ENCODE measurements at places on chromosomes 6 and 20.
A peak's percentile ranks its signal among the peaks of the same experiment; 100 is the strongest.

DNA sequence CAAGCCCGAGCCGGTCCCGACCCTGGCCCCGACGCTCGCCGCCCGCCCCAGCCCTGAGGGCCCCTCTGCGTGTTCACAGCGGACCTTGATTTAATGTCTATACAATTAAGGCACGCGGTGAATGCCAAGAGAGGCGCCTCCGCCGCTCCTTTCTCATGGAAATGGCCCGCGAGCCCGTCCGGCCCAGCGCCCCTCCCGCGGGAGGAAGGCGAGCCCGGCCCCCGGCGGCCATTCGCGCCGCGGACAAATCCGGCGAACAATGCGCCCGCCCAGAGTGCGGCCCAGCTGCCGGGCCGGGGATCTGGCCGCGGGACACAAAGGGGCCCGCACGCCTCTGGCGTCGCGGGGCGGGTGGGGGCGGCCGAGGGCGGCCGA lies 37.5 kb downstream of the YTHDF1 start:
- no peak for DNase-seq

GRCh38 chr6:73452107-73452461 lies at the start of gene CGAS:
TSS of gene CGAS (minus strand) at chr6:73452297. CDS start at chr6:73452181, 116 bp downstream.
- DNase-seq: peak; percentile 69

GRCh38 chr6:138487102-138487604 lies 12.1 kb downstream of the NHSL1 start:
- no peak for DNase-seq

GRCh38 chr6:28615955-28616747 lies 90.5 kb downstream of the GPX5 start:
- no peak for DNase-seq

DNA sequence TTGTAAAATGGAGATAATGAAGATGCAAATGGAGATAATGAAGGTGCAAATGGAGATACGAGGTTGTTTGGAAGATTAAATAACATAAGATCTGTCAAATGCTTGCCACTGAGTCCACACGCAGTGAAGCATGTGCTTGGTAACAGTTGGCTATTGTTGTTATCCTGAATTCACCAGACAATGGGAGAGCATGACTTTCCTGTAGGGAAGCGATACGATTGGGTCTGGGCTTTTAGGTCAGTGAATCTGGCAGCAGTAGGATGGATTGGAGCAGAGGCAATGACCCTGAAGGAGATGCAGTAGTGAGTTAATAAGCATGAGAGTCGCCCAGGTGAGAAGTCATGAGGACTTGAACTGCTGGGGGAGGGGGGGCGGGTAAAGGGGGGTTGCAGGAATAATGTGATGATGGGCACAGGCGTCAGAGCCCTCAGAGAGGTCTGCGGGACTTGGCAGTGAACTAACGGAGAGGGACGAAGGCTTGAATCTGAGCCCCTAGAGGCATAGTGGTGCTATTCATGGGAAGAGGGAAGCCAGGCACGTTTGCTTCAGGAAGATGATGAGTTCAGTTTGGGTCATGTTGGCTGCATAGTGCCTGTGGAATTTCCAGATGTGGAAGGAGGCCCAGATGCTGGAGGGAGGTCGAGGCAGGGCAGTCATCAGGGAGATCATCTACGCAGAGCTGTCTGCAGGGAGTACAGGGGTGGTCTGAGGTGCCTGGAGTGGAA lies 55.4 kb downstream of the ZDHHC14 start:
- DNase-seq: no peak

DNA sequence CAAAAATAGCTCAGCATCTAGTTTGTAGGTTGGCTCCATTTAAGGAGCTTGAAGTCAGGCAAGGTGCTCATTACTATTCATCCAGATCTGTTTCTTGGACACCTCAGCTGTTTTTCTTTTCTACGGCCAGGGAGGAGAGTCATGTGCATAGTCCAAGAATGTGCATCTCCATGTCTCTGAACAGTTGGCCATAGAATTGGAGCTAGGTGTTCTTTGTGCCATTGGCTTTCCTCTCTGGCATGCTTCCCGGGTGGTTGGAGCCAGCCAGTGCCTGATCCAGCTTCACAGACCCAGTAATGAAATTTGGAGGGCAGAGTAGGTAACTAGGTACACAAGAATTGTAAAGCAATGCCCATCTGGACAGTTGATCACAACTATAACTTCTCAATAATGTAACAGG lies 21.6 kb downstream of the EYA4 start:
- DNase-seq: no peak

DNA sequence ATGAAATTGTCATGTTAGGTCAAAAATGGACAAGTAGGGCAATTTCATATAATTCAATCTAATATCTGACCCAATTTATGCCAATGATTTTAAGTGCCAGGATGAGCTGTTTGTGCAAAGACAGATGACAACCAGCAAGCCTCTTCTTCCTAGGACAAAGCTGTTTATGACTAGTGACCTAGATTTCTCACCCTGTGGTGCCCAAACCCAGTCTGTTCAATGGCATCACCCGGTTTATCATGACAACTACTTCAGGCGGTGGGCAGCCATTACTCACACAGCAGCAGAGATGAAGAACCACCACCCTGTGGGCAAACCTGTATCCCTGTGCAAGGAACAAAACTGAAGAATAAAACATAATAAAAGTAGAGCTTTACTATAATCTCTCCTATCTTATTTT lies 59.0 kb downstream of the MAP7 start:
- no peak for DNase-seq

GRCh38 chr6:44411141-44411540 lies 23.6 kb downstream of the CDC5L start:
- DNase-seq: no peak

DNA sequence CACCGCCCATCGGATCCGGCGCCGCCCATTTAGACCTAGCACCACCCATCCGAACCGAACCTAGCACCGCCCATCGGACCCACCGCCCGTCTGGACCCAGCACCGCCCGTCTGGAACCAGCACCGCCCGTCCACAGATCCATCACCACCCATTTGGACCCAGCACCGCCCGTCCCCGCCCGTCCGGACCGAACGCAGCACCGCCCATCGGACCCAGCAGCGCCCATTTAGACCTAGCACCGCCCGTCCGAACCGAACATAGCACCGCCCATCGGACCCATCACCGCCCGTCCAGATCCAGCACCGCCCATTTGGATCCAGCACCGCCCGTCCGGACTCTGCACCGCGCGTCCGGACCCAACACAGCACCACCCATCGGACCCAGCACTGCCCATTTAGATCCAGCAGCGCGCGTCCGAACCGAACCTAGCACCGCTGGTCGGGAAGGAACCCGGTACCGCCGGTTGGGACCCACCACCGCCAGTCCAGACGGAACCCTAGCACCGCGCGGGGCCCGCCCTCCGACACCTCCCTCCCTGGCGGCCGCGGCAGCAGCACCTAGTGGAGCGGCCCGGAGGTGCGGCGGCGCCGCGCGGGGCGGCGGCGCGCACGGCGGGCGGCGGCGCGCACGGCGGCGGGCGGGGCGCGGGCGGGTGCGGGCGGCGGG lies 348 bp upstream of the AFDN start:
- peak; percentile 53 for DNase-seq

- DNase-seq: no peak
Measured at GRCh38 chr6:148166339-148166968, 176.2 kb upstream of the SASH1 start.

DNA sequence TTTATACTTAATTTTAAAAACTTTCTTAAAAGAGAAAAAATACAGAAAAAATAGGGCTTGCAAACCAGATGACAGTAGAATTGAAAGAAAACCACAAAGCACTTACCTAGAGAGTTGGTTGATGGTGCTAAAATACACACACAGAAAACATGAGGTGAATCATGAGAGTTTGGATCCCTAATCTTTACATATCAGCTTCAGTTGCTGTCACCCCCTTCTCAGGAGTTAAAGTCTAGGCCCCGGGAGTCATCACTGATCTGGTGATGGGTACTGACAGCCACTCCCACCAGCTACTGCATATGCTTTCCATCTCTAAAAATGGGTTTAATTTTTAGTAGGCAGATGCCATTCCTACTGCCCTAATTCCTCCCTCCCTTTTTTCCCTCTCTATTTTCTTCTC lies 16.7 kb downstream of the TSBP1 start:
- no peak for DNase-seq

GRCh38 chr6:1620504-1621069 lies 10.9 kb downstream of the FOXC1 start:
- no peak for DNase-seq

DNA sequence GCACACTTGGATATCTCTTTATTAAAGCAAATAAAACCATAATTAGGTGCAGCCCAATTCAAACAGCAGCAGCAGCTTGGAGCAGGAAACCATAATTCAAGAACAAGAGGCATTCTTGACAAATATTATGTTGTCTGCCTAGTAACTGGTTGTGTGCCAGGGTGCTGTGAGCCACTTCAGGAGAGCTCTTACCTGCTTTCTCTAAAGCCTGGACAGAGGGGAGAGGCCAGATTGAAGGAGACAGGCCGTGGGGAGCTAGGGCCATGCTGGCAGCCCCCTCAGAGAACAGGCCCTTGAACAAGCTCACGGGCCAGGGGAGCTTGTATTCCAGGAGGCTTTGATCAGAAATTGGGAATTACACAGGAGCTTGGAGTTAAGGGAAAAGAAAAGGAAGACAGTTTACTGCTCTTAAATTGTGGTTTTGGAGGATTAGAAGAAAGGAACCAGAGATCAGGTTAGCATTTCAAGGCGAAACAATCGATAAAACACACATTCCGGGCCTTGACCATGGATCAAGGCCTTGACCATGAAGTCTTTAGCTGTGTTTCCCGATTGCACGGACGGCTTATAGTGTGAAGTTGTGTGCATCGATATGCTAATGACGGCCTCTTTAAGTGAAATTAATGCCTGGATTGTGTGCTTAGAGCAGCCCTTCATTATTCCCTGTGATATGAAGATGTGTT lies 69.8 kb upstream of the NKX2-2 start:
- DNase-seq: no peak

DNA sequence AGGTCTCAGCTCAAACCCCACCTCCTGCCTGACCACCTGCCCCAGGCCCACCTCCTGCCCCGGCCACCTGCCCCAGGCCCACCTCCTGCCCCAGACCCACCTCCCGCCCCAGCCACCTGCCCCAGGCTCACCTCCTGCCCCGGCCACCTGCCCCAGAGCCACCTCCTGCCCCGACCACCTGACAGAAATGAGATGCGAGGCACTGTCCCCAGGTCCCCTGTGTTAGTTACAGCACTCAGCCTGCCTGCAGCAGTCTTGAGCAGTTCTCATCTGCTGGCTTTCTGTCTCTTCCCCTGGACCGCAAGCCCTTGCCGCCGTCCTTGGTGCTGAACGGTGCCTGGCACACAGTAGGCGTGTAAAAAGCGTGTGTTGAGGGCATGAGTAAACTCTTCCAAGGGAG lies 79.5 kb downstream of the CDH4 start:
- no peak for DNase-seq

DNA sequence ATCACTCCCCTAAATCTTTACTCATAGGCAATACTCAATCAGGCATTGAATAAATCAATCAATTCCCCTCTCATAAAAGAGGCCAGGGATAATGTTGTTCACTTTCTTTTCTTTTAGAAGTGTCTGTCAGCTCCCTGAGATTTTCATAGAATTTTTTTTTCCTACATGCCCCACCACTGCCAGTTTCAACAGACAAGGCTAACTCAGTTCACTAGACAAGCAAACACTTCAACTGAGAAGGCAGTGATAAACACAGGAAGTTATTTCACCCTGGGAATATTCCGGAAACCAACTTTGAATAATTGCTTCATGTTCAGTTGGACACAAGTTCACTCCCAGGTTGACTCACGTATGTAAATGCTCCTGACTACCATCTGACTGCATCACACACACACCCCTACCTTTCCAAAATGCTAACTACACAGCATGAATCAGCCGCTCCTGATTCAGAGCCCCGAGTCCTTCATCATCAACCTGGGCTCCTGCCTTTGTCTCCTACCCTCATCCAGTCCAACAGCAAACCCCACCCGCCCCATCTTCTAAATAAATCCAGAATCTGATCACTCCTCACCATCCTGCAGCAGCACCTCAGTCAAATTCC lies 143.9 kb downstream of the BCAS1 start:
- DNase-seq: no peak

DNA sequence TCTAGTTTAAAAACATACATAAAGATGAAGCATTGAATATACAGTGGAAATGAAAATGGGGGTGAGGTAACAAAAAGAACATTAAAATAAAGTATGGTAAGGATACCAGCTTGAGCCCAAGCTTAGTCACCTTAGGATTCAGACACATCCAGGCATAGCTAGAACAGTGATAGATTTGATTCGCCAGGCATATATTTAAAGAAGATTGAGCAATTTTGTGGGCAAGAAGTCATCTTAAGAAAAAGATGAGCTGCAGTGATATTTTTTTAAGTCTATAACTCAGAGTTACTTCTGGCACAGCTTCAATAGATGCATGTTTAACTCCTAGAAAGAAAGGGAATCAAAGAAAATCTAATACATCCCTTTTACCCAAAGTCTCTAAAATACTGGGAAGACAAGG lies 97.9 kb downstream of the BMP5 start:
- no peak for DNase-seq

DNA sequence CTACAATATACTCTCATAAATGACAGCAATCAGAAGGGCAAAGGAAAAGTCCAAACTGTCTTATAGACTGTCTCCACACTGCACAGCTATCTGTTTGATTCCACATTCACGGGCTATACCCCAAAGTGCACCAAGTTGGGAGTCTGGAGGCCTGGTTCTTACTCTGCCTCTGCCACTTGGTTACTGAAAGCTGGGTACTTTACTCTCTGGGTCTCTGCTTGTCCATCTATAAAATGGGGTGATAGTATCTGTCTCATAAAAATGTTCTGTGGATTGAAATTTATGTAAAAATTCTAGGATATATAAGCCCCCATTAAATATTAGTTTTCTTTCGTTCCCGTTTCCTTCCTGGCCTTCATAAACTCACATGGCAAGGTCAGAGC lies 86.5 kb downstream of the CD164 start:
- no peak for DNase-seq

DNA sequence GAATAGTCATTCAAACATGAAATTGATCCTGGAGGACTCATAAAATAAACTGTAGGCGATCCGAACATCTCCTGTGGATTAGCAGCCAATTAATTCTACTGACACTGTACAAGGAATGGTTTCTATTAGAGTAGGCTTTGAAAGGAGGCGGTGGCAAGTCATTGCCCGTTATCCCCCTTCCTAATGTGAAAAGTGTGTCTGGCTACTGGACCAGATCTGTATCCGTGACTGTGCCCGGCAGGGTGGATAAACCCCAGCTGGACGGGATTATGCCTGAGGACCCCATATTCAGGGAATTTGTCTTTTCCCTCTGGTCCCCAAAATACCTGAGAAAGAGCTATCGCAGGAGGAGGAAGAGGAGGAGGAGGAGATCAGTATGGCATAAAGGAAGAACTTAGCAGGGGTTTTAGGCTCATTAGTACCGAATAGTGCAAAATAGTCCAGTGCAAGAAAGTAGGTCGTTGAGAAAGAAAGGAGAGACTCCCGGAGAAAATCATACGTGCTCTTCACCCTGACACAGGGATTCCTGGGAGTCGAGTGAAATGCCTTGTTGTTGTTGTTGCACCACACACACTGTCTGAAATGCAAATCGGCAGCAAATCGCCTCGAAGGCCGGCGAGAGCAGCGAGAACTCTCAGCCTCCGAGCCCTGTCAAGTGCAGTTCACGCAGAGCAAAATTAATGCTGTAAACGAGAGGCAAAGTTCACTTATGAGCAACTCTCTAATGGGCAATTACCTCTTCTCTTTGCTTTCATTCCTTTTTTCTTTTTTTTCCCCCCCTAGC lies 178.9 kb upstream of the ARID1B start:
- no peak for DNase-seq

GRCh38 chr20:62045529-62046285 lies 20.0 kb downstream of the TAF4 start:
- no peak for DNase-seq

Data from activated T-cell treated with anti-CD3 and anti-CD28 coated beads, Interleukin-2, amount 50 U/mL, for 4 hours (primary cell).